ENCODE measurements at places on chromosomes 6 and 20.

- DNase-seq: no peak
Measured at GRCh38 chr6:162195441-162195840, 532.1 kb downstream of the PRKN start.

DNA sequence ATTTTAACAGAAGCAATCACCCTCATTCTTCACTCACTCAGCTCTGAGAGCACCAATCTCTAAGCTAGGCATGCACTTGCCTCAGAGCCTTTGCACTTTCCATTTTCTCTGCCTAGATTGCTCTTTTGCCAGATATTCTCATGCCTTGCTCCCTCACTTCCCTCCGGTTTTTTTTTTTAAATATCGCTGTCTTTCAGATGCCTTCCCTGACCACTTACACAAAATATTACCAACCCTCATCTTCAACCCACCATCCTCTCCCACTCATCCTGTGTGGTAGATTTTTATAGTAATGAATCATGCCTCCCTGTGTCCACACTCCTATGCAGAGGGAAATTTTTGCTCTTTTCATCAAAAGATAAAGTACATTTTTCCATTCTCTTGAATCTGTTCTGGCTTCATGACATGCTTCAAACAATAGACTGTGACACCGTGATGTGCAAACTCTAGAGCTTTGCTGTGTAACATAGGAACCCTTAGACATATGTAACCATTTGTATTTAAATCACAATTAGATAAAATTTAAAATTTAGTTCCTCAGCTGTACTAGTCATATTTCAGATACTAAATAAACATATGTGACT lies 437.1 kb downstream of the UTRN start:
- no peak for DNase-seq

DNA sequence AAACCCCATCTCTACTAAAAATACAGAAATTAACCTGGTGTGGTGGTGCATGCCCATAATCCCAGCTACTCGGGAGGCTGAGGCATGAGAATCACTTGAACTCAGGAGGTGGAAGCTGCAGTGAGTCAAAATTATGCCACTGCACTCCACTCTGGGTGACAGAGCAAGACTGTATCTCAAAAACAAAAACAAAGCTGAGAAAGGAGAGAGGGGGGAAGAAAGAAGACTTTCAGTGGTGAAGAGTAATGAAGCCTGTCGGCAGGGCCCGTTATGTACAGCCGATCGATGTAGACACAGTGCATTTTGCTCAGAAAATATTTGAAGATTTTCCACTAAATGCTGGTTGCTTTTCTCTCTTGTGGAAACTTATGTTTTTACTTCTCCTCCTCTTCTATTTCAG lies 13.8 kb downstream of the VAPB start:
- DNase-seq: no peak

- DNase-seq: no peak
Measured at GRCh38 chr6:71333050-71333449, 44.4 kb downstream of the OGFRL1 start.

- peak; percentile 65 for DNase-seq
Measured at GRCh38 chr6:37693546-37694250, 4.0 kb downstream of the MDGA1 start.

GRCh38 chr20:63893999-63894357 lies 948 bp upstream of the DNAJC5 start:
- DNase-seq: no peak

GRCh38 chr6:6366803-6367202 lies 46.3 kb upstream of the F13A1 start:
- peak; percentile 34 for DNase-seq

DNA sequence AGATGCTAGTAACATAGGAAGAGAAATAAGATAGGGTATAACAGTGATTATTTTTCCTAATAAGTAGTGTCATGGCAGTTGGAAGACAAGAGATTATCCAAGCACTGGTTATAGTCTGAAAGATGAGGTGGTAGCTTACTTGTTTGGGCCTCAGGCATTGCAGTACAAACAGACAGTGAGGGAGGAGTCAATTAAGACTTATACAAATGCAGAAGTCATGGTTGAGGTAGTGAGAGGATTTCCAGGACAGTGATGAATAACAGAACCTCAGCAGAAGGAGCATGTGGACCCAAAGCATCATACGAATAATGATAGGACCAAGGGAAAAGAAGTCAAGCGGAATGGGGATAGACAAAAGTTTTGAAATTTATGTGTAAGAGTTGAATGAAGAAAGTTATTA lies 53.5 kb downstream of the HCRTR2 start:
- DNase-seq: no peak

DNA sequence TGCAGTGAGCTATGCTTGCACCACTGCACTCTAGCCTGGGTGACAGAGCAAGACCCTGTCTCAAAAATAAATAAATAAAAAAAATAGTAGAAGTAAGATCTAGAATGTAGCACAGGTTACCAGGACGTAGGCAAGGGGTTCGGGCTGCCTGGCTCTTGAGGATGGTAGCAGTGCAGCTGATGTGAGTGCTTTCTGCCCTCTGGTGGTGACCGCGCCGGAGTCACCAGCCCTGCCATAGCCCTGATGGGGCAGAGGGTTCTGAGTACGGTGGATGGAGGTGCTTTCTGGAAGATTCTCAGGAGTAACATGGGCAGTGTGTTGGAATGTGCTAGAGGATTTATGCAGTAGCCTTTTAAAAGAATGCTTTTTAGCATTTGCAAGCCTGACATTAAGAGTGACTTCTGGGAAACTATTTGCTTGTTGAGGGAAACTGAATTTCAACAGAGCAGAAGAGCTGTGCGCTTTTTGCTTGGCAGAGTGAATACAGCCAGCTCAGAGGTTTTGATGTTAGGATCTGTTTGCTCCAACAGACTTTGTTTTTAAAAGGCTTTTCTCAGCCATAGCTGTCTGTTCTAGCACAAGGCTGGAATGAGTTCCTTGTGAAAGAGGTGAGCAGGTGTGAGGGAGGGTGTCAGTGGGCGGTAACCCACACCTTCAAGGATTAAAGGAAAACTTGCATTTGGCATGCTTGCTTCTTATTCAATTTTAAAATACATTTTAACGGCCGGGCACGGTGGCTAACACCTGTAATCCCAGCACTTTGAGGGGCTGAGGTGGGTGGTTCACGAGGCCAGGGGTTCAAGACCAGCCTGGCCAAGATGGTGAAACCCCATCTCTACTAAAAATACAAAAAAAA lies 65.9 kb downstream of the PTPN1 start:
- DNase-seq: peak; percentile 71

GRCh38 chr6:32086661-32087573 lies 22.2 kb downstream of the TNXB start:
- DNase-seq: no peak

DNA sequence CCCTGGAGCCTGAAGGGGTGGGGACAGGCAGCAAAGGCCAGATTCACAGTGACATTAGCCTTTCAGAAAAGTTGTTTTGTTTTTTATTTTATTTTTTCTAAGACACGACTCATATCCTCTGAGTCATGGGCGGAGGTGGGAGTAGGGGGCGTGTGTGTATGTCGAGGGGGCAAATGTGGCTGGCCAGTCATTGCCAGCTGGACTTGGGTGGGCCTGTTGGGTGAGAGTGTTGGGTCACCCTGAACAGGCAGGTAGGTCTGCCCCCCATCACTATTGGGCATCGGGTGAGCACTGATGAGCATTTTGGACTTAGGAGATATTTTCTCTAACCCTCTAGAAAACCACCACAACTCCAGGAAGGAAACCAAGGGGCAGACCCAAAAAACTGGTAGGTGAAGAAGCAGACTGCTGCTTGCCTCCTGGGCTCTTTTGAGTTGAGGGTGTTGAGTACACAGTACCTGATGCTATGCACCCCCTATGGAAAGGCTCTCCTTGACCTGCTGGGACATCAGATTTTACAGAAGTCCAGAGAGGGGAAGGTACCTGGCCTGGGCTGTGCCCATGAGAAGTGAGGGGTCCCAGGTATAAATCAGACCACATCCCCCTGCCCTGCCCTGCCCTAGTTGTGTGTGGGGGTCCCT lies 5.6 kb downstream of the SMIM29 start:
- DNase-seq: no peak

GRCh38 chr6:88376768-88377387 lies 210.7 kb upstream of the CNR1 start:
- no peak for DNase-seq

- DNase-seq: no peak
Measured at GRCh38 chr20:856361-856775, 22.9 kb downstream of the FAM110A start.

DNA sequence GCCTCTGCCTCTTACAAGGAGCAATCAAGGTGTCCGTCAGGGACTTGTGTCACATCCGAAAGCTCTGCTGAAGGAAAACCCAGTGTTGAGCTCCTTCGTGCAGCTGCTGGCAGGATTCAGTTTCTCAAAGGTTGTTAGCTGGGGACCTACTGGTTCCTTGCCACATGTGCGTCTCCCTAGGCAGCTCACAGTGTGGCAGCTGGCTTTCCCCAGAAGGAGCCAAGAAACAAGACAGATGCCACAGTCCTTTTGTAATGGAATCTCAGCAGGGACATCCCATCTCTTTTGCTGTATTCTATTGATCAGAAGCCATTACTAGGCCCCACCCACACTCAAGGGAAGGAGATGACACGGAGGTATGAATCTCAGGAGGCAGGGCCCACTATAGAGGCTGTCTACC lies 488.8 kb downstream of the CD83 start:
- DNase-seq: peak; percentile 50

DNA sequence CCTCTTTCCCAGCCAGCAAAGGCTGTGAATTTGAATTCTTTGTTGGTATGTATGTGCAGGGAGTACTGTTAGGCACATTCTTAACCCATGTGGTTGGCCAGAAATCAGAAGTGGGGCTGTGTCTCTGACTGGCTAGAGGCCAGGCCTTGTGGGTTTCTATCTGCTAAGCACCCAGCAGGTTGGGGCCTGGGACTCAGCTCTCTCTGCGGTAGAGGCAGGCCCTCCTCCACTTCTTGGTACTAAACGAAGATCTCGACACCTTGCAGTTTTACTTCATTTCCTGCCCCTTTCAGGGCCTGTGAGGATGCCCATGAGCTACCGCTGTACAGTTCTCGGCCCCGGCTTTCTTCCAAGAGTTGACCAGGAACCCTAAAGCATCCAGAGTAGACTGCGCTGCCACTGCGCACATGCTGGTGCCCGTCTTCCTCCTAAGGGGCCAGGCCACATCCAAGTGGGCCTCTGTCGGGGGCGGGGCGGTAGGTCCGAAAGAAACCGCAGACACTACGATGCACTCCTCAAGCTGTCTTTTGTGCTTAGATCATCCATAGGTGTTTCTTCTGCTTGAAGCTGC lies 51.1 kb downstream of the TCP11 start:
- no peak for DNase-seq

GRCh38 chr6:134979142-134979541 lies 29.2 kb upstream of the ALDH8A1 start:
- DNase-seq: no peak

DNA sequence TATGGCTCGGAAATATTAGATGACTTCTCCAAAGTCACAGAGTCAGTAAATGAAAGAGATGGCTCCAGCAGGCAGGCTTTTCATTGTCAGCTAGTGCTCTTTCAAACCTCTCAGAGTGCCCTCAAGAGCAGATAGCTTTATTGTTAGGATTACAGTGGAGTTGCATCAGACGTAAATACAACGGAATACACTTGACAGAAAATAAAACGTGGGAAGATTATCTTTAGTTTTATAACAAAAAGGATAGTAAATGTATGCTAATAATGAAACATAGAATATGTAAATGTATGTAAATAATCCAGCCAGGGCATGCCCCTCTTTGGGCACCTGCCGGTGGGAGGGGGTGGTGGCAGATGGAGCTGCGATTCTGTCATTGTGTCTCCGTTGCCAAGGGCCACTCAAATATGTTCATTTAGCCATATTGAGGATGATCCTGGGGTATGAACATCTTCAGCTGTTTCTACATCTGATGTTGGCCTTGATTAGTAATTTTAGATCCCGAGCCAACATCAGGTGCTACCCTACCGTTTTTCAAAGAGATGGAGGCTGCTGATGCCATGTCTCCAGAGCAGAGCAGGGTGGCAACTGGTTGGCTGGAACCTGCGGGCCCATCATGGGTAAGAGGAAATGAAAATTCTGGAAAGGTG lies 358.3 kb upstream of the SULF2 start:
- no peak for DNase-seq

DNA sequence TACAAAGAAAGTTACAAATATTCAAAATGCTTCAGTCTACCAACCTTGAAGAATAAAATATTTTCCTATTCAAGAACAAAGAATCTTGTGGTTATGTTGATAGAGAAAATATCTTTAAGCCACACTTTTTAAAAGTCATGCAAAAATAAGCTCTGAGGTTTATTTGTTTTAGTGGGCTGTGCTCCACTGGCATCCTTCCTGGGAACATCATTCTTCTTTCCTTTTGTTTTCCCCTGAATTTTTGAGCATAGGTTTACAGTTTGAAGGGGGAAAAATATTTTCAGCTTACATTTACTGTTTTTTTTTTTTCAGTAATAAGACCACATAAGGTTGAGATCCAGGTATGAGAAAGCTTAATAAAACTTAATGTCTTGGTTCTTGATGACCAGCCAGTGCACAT lies 72.0 kb upstream of the BACH2 start:
- no peak for DNase-seq

GRCh38 chr6:37807656-37808055 lies 11.9 kb upstream of the ZFAND3 start:
- DNase-seq: peak; percentile 57

DNA sequence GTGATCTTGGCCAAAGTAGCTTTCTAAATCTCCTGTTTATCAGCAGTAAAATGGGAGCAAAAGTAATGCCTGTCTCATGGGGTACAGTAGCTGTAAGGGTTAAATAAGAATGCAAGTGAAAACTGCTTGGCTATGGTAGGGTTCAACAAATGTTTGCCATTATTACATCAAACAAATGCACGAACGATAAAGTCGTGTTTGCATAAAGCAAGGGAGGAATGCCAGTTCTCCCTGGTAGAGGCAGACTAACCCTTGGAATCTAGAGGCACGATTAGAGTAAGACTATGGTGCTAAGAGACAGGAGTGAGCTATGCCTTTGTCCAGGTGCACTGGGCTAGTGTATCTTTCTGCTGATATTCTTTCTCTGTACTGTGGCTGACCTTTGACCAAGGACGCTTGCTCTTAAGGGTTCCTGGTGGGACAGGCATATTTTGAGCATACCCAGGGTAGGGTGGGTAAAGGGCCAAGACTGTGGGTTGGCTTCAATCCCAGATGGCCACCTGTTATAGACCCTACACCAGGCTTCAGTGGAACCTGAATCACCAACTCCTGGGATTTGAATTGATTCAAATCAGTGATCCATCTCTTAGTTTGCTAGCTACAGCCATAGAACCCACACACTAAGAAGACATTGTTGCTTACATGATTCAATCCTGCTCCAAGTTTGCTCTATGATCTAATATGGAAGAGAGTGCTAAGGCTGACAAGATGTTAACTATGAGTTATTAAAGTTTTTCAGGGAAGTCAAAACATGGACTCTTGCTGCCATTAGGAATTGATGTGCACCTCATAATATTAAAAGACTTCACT lies 139.9 kb downstream of the CCDC170 start:
- DNase-seq: no peak

DNA sequence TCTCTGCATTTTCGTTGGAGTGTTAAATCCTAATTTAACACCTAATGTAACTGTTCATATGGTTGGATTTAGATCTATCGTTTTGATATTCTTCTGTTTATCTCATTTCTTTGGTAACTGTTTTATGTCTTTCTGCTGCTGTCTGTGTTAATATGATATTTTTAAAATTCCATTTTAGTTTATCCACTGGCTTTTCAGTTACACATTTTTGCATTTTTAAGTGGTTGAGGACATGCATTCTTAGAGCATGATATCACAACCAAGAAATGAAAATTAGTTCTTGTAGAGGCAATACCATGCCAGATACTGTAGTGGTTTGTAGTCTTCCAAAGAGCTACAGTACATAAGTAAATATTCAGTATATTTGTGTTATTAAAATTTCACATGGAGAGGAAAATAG lies 58.6 kb downstream of the LIN28B start:
- no peak for DNase-seq

- DNase-seq: no peak
Measured at GRCh38 chr6:117275711-117276110, 10.4 kb downstream of the VGLL2 start.

GRCh38 chr20:41136680-41137613 lies at the start of gene PLCG1:
Gene PLCG1, plus strand, starts transcription at chr20:41137543. Its CDS starts 99 bp downstream, at chr20:41137642.
- DNase-seq: peak; percentile 94
